LNCaP clone FGC (cell line): ENCODE measurements at places on chromosomes 7 and 10.

DNA sequence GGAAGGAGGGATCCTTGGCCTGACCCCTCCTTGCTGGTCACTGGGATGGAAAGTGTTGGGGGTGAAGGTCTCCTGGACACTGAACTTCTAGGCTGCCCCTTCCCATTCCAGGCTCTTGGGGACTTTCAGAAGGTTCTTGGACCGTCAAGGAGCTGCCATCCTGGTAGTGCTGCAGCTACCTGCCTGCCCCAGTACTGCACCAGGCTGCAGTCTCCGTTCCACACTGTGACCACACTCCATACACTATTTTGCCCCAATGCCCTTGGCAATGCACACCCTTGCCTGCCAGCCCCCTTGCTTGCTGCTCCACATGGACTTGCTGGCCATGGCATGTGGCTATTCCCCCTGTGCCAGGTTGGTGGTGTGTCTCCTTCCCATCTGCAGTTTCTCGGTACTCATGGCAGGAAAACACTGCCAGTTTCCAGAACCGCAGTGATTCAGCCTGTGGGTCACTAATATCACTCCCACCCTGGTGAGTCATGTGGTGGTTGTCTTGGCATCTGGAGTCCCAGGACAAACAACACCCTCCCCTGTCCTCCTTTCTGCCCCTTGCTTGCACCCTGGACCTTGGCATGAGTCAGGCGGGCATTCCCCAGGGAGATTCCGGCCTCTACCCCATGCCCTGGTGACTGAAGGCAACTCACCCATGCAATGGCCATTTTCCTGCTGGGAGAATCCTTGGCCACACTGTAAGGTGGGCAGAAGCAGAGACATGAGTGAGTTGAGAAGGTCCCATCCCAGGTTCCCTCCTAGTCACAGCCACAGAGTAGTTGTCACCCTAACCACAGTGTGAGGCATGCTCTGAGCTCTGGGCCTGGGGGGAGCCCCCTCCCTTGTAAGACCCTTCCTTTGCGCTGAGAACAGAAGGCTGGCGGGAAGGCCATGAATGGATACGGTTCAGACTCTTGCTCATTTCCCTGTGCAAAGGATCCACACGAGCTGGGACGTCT lies 32.8 kb downstream of the GOLGA7B start:
- no peak for DNase-seq

DNA sequence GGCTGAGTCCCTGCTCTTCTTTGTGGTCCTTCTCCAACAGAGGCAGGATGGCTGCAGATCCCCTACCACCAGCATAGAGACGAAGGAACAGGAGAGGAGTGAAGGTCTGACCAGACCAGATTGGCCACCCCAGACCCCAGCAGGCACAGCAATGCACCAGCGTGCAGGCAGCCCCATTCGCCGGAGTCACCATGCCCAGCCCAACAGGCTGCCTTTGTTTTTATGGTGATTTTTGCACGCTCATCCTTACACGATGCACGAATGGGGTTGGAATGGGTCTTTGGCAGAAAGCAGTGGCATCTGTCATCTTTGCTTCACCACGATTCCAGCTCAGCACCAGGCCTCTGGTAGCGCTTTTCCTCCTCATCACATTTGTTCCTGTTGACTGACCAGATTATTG lies 427.6 kb downstream of the INHBA start:
- DNase-seq = no peak

- DNase-seq = no peak
These were observed 53.0 kb upstream of the SEMA3A start for GRCh38 chr7:84247591-84247990.

- DNase-seq = peak; percentile 17
These were observed 101.7 kb upstream of the KLF6 start for GRCh38 chr10:3886641-3887251.
